H1 (cell line): ENCODE measurements at places on chromosomes 6 and 20. TPM values are rescaled to one million over a fixed set of nuclear protein-coding genes. Genes with fewer than 3 reads are reported as not detected.
A peak's percentile ranks its signal among the peaks of the same experiment; 100 is the strongest.

The STMND1 gene
- total RNA-seq: not detected in 2 replicates

The PRKN gene
- total RNA-seq: 0.08 and 0.13 TPM in 2 replicates

The VAPB gene
- 57.1 and 62.8 TPM in 2 replicates for total RNA-seq

The SNAP25 gene
- 0.52 and 0.69 TPM in 2 replicates for total RNA-seq

The ZSCAN16 gene
- 7.4 and 9.4 TPM in 2 replicates for total RNA-seq

The PRL gene
- not detected in 2 replicates for total RNA-seq

DNA sequence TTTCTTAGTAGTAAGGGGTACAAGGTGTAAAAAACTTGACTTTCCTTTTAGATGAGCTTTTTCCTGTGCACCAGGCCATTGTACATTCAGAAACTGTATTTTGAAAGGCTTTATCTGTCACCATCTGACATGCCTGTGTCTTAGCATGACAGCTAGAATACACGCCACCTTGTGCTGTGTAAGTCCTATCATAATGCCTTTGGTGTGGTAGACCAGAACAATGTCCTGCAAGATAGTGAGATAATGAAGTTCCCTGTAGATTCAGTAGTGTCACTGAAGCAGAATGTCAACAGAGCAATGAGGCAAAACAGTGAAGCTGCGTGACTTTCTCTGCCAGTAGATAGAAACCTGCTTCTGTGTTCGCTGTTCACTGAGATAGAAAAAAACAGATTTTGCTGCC is 105.8 kb downstream of the JAG1 start:
- no peaks in the 10 kb centered on the region; the same call in 1 of the 2 replicates for H3K36me3 ChIP-seq
- no peaks in the 10 kb centered on the region for H3K27me3 ChIP-seq
- H3K4me3 ChIP-seq: no peak overlapping the region

DNA sequence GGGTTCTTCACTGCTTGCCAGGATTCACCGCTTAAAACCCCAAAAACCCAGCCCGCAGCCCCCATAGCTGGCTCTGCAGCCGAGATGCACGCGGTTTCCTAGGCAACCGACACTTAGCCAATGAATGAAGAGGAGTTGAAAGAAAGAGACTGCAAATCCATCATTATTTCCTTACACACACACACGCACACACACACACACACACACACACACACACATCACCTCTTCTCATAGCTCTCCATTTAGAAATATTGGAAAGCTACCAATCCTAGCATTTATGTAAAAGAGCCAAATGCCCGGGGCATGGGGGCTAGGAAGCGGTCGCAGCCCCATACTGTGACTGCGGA is 3.4 kb upstream of the TUBB2B start:
- H3K36me3 ChIP-seq: peaks cover 2% of the 10 kb centered on the region
- peaks cover 8% of the 10 kb centered on the region for H3K4me1 ChIP-seq
- peak overlapping the region; percentile 89 for H3K4me3 ChIP-seq

- no peaks in the 10 kb centered on the region for H3K27me3 ChIP-seq
- H3K4me3 ChIP-seq: no peak overlapping the region
- no peak for DNase-seq
- H3K27ac ChIP-seq: no peak overlapping the region
- no peaks in the 10 kb centered on the region for H3K4me1 ChIP-seq
- no peaks in the 10 kb centered on the region for H3K36me3 ChIP-seq
These were observed 209.8 kb downstream of the BMP7 start for GRCh38 chr20:57056651-57057050.

- no peak for DNase-seq
- H3K4me1 ChIP-seq: no peaks in the 10 kb centered on the region
- no peak overlapping the region for H3K4me3 ChIP-seq
- no peaks in the 10 kb centered on the region for H3K27me3 ChIP-seq
- H3K36me3 ChIP-seq: no peaks in the 10 kb centered on the region
These were observed 21.9 kb downstream of the FAM229B start for GRCh38 chr6:112109262-112109661.

DNA sequence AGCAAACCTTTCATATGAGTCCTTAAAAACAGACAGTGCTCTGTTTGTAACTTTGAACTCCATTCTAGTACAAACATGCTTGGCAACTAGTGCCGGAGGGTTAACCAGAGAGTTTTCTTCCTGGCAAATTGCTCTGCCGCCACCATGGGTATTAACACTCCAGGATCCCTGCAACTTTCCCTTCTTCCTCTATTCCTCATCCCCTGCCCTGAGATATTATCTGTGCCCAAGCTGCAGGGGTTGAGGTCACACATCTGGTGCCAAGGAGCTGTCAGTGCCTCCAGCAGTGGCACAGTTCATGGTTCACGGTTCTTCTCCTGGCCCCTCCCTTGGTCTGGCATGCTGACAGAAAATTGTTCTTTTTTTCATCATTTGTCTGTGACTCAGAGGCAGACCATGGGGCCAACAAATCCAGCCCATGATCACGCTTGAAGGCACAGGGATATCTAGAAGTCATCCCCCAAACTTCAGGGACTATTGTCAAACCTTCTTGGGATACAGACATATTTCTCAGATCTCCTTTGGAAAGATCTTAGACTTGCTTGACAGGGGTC is 77.5 kb downstream of the ATXN1 start:
- no peaks in the 10 kb centered on the region for H3K4me1 ChIP-seq
- H3K36me3 ChIP-seq: no peaks in the 10 kb centered on the region
- H3K27ac ChIP-seq: no peak overlapping the region
- H3K27me3 ChIP-seq: no peaks in the 10 kb centered on the region

DNA sequence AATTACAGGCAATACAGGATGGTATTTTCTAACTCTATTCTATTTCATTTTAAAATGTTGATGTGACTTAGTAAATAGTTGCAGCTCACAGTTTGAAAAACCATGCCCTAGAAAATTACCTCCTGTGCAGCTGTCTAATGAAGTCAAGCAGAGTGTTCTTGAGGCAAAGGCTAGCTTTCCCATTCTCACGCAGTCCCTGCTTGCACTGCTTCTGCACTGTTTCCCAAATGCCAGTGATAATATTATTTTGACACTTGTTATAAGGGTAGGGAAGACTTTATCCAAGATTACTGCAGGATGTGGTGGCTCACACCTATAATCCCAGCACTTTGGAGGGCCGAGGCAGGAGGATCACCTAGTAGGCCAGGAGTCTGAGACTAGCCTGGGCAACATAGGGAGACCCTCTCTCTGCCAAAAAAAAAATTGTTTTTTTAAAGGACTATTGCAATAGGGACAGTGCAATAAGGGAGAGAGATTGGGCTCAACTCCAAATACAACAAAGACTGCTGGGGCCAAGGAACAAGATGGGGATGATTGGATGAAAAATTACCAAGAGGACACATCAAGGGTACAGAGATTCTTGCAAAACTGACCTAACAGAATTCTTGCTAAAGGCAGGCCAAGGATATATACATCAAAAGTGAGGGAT is 196.1 kb downstream of the LY86 start:
- H3K27me3 ChIP-seq: no peaks in the 10 kb centered on the region
- H3K4me3 ChIP-seq: no peak overlapping the region
- no peak overlapping the region for H3K27ac ChIP-seq
- no peaks in the 10 kb centered on the region; the same call in 1 of the 2 replicates for H3K4me1 ChIP-seq

GRCh38 chr6:104656235-104656634 is 203.5 kb downstream of the HACE1 start:
- H3K4me3 ChIP-seq: no peak overlapping the region
- no peak overlapping the region for H3K27ac ChIP-seq
- no peak for DNase-seq
- H3K4me1 ChIP-seq: no peaks in the 10 kb centered on the region
- no peaks in the 10 kb centered on the region for H3K27me3 ChIP-seq

- no peak for DNase-seq
- H3K27ac ChIP-seq: no peak overlapping the region
These were observed 40.1 kb downstream of the ADNP start for GRCh38 chr20:50891138-50891537.

GRCh38 chr6:108009894-108010293 is 51.9 kb upstream of the SEC63 start:
- H3K4me1 ChIP-seq: no peaks in the 10 kb centered on the region
- no peaks in the 10 kb centered on the region for H3K27me3 ChIP-seq
- H3K4me3 ChIP-seq: no peak overlapping the region
- DNase-seq: no peak

DNA sequence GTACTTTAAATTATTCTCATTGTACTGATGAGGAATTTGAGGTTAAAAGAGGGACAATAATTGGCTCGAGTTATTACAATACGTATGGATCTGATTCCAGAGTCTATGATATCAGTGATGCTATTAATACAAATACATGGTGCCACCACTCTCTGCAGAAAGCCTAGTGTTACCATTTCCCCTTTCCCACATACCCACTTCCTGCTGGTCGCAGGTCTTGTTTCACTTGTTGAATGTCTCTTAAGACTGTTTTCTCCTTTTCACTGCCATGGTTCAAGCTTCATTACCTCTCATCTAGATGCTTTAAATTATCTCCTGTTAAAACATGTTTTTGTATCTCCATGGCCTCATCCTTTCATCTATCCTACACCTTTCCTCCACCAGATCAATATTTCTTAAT is 62.0 kb downstream of the FHL5 start:
- H3K4me3 ChIP-seq: no peak overlapping the region
- no peaks in the 10 kb centered on the region for H3K36me3 ChIP-seq
- no peak overlapping the region for H3K27ac ChIP-seq
- H3K4me1 ChIP-seq: no peaks in the 10 kb centered on the region
- no peaks in the 10 kb centered on the region for H3K27me3 ChIP-seq

DNA sequence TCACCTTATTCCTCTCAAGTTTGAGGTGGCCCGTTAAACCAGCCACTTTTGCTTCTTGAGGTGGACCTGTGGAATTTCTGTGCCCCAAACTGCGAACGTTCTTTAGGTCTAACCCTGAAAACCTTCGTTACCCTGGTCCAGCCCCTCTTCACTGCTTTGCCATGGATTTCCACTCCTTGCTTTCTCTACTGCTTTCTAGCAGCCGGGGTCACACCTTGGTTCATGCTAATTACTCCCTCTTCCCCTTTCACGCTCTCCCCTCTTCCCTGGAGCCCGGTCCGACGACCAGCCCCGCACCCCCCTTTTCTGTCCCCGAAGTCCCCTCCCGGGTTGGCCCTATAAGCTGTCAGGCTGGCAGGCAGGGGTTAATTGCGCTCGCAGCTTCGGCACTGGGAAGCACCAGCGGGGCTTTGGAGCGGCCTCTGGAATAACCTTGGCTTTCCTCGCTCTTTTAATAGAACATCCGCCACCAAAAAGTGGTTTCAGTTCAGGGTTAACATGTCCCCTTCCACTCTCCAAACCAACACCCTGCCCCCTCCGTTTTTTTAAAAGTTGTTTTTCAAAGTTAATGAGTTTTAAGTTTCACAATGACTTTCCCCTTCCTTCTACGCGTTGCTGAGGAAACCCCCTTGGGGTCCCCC is 1.4 kb upstream of the HIVEP1 start:
- peaks cover 3% of the 10 kb centered on the region for H3K4me1 ChIP-seq
- H3K4me3 ChIP-seq: peak overlapping the region; percentile 60
- no peaks in the 10 kb centered on the region for H3K36me3 ChIP-seq
- H3K27ac ChIP-seq: peak overlapping the region; percentile 80; the same call in 1 of the 2 replicates

DNA sequence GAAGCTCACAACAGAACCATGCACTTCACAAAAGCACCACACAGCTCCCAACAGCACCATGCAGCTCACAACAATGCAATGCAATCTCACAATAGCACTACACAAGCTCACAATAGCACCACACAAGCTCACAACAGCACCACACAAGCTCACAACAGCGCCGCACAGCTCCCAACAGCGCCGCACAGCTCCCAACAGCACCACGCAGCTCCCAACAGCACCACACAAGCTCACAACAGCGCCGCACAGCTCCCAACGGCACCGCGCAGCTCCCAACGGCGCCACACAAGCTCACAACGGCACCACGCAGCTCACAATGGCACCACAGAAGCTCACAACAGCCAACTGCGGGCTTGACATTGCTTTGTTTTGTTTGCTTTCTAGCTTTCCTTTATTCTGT is 198.1 kb downstream of the DLL1 start:
- H3K4me3 ChIP-seq: no peak overlapping the region
- no peaks in the 10 kb centered on the region for H3K36me3 ChIP-seq
- peak overlapping the region; percentile 0; the same call in 1 of the 2 replicates for H3K27ac ChIP-seq
- no peaks in the 10 kb centered on the region for H3K4me1 ChIP-seq
- DNase-seq: no peak

- H3K36me3 ChIP-seq: peaks cover 30% of the 10 kb centered on the region
- H3K4me3 ChIP-seq: no peak overlapping the region
- DNase-seq: no peak
- no peak overlapping the region for H3K27ac ChIP-seq
- H3K27me3 ChIP-seq: no peaks in the 10 kb centered on the region; the same call in 1 of the 2 replicates
- no peaks in the 10 kb centered on the region for H3K4me1 ChIP-seq
These were observed 129.8 kb downstream of the TMEM242 start for GRCh38 chr6:157193443-157193996.

GRCh38 chr6:14921170-14921569 is 324.7 kb upstream of the JARID2 start:
- H3K4me3 ChIP-seq: no peak overlapping the region
- H3K36me3 ChIP-seq: no peaks in the 10 kb centered on the region
- no peaks in the 10 kb centered on the region for H3K27me3 ChIP-seq
- no peak overlapping the region for H3K27ac ChIP-seq
- DNase-seq: no peak
- peaks cover 40% of the 10 kb centered on the region for H3K4me1 ChIP-seq

DNA sequence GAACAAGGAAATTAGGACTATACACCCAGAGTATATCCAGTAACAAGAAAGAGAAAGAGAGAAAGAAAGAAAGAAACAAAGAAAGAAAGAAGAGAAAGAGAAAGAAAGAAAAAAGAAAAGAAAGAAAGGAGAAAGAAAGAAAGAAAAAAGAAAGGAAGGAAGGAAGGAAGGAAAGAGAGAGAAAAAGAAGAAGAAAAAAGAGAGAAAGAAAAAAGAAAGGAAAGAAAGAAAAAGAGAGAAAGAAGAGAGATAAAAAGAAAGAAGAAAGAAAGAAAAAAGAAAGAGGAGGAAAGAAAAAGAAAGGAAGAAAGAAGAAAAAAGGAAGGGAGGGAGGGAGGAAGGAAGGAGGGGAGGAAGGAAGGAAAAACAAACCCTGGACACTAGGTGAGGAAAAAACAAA is 981.8 kb downstream of the TBC1D32 start:
- H3K4me1 ChIP-seq: no peaks in the 10 kb centered on the region
- no peaks in the 10 kb centered on the region for H3K36me3 ChIP-seq
- H3K4me3 ChIP-seq: no peak overlapping the region
- H3K27ac ChIP-seq: no peak overlapping the region

DNA sequence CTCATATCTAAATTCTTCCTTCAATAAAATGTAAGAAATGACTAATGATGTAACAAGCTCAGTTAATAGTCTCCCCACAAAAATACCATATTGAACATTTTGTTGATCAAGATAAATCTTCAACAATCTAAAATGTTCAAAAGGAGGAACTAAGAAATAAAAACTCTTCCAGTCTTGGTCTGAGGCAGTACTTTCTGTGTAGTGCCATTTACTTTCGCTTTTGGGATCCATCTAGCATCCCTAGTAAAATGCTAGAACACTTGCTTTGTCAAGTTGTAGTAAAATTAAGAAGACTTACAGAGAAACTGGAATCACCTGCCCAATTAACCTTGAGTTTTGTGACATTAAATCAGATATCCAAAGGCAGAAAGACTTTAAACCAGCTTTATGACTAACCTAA is 246.4 kb downstream of the KHDRBS2 start:
- H3K4me1 ChIP-seq: peaks cover 11% of the 10 kb centered on the region; the same call in 1 of the 2 replicates
- no peaks in the 10 kb centered on the region for H3K36me3 ChIP-seq
- no peak overlapping the region for H3K4me3 ChIP-seq
- no peak overlapping the region for H3K27ac ChIP-seq
- H3K27me3 ChIP-seq: no peaks in the 10 kb centered on the region
